ENCODE measurements at places on chromosomes 3 and 15.
A peak's percentile ranks its signal among the peaks of the same experiment; 100 is the strongest.

- no peak for DNase-seq
Measured at GRCh38 chr3:41320953-41321641, 121.8 kb downstream of the CTNNB1 start.

DNA sequence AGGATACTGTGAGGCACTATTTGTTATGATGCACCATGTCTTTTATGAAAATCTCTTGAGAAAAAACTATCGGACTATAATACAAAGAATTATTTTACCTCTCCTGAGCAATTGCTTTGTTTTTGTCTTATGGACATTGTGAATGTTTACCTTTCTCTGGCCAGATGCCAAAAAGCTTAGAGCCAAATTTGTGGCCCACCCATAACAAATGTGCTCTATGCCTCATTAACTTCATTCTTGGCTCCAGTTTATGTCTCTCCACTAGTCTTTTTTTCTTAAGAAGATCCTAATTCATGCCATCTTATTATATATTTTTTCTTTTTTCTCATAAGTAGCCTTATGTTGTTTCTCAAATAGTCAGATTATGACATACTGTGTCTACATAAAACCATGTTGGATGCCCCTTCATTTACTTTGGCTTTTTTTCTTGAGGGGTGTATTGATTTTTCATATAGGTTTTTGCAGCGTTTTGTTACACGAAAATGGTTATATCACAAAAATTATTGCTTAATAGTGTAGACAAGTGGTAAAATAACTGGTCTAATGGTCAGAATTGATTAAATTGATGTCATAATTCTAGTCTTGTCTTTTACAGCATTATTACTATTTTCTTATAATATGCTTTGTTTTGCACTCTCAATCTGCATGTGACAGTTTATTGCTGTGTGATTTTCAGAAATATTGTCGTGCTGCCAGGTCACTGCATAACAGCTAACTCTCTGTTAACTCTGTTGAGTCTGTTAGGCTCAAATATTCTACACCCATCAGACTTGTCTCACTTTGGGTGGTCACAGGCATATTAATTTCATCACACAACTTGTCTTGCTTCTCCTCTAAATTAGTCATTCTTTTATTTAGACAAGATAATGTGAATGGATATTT is 18.2 kb downstream of the SENP8 start:
- no peak for DNase-seq

DNA sequence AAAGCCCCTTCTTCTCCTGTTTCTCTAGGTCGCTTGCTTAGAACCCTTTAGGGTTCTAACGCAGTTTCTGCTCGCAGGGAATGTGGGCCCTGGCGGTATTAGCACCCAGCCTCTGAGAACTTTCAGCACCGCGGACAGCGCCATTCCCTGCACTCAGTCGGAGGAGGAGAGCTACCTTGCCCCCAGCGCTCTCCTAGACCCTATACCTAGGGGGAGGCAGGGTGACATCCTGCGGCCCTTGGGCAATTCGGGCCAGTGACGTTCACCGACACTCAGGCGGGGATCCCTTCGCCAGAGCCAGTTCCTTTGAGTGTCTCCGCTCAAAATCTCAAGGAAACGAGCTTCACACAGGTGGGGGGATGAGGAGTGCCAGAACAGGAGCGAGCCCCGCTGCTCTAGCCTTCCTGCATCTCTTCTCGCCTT is 1.3 kb downstream of the SLC7A14 start:
- peak; percentile 90 for DNase-seq

DNA sequence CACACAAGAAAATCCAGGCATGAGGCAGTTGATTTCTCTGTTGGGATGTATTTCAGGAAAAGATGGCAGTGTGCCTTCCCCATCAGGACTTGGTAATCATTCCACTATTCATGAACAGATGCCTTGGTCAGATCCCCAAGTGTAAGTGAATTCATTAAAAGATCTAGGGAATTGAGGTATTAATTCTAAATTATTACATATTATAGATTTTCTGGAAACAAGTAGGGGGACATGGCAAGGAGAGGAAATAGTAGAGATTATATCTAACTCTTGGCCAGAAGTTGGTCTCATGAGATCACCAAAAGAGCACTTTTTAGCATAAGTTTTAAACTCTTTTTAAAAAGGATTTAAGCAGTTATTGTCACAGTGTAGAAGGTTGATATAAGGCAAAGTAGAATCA is 74.4 kb upstream of the MDFIC2 start:
- no peak for DNase-seq

GRCh38 chr3:76383781-76384180 is 598.4 kb upstream of the ZNF717 start:
- DNase-seq: peak; percentile 36

GRCh38 chr3:111373861-111374260 is 168.1 kb upstream of the CD96 start:
- no peak for DNase-seq

DNA sequence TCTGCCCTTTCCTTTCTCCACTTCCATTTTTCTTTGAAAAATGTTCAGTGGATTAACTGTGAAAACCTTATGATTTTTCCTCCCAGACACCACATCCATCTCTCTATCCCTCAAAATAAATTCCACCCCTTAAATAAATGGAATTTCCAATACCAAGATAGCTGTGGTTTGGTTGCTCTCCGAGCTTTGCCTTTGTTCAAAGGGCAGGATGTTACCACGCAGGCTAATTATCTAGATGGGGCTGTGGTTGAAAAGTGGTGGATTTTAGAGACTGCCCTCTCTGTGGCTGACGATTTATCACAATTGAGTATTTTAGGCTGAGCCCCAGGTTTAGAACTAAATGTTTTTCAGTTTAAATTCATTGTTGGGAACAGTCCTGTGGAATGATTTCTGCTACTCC is 36.9 kb upstream of the CMSS1 start:
- no peak for DNase-seq

GRCh38 chr15:83078712-83079111 is 11.7 kb upstream of the BTBD1 start:
- DNase-seq: no peak

- DNase-seq: no peak
Measured at GRCh38 chr3:178901204-178901603, 170.4 kb downstream of the ZMAT3 start.

DNA sequence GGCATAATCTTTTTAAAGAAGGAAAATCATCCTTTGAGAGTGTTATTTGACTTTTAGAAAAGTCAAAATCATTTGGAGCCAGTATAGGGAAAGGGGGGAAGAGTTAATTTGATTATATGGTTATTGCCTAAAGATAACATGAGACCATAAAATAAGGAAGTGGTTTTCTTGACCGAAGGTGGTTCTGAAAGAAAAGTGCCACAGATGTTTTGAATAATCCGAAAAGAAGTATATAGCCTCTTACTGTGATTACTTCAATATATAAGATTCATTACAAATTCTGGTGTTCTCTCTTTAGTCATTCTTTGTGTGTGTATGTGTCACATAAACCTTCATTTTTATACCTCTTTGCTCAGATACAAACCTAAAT is 1.1 kb downstream of the DNAJB11 start:
- DNase-seq: no peak

DNA sequence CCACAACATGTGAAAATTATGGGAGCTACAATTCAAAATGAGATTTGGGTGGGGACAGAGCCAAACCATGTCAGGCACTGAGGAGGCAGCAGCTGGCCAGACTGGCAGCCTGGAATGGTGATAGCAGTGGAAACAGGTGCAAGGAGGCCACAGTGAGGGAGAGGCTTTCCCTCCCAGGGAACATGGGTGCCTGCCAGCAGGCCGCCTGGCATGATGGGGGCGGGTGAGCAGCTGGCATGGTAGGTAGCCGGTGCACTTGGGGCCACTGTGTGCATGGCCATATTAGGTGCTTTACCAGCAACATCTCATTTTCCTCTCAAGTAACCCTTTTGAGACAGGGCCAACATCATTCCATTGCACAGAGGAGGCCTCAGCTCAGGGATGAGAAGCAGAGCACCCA is 18.3 kb upstream of the MRPS22 start:
- DNase-seq: no peak

DNA sequence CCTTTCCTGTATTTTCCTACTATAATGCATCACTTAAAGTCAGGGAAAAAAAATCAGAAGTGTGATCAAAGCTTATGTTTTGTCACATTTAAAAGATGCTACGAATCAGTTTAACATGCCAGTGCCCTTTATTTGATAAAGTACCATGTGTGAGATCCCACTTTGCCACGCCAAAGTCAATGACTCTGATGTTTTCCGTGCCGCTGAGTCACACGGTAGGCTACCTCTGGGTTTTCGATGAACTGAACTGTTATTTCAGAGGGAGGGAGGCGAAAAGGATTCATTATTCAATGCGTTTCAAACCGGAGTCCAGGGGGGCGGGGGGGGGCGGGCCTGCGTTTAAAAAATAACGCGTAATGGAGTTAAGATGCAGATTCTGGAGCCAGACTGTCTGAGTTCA is 203.0 kb downstream of the ABHD5 start:
- no peak for DNase-seq

DNA sequence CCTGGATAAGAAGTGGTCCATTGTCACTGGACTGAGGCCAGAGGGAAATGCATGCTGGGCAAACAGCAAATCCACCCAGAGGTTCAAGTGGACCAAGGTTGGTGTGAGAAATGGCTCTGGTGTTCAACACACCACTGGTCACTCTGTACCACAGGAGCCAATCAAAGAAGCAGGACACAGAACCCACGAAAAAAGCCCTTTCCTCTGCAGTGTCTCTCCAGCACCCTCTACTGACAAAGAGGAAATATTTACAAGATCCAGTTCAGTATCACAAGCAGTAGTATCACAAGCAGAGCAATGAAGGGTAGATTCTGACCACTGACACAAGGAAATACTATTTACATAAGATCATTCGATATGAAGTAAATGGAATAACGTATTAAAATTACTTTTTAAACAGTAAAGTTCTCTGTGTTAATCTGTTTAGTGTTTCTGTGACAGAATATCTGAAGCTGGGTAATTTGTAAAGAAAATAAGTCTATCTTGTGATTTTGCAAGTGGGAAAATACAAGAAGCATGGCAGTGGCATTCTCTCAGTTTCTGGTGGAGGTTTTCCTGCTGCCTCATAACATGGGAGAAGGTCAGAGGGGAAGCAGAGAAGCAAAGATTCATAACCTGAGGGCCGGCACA is 390.7 kb downstream of the EFHB start:
- DNase-seq: peak; percentile 57

DNA sequence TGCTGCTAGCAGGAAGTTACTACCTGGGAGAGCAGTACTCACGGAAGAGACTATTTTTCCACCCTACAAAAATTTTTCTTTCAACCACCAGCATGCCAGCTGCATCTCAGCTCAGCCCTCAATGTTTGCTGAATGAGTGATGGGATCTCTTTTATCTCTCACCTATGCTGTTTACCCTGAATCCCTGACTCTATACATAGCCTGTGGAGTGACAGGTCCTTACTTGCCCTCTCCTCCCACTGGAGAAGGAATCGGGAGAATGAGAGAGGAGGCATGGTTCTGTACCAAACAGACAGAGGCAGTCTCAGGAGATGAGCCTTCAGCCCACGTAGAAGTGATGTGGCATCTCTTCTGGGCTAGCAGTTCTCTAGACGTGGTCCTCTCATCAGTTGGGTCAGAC is 6.7 kb upstream of the DGKG start:
- DNase-seq: no peak

DNA sequence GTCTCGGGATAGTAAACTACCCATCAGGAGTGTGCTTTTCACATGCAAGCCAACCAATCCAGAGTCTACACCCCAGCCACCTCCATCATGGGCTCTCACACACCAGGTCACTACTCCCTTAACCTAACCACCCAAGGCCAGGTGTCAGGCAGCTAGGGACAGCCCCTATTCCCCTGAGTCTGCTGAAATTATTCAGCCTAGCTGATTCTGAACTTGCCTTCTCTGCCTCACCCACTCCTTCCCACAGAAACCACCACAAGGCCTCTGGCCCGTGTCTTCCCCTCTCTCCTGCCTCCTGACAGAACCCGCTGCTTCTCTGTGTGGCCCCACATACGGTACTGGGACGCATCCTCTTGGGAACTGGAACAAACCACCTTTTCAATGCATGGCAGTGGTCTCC is 82.1 kb downstream of the PCSK6 start:
- DNase-seq: peak; percentile 0

All from stomach (tissue), 19 donors.